ENCODE measurements at places on chromosomes 7 and 10. TPM values are rescaled to one million over a fixed set of nuclear protein-coding genes. Genes with fewer than 3 reads are reported as not detected.

Gene RSU1
- 92.1 TPM for total RNA-seq

Gene OR9A2
- not detected for total RNA-seq

Gene OR2A1
- not detected for total RNA-seq

Gene PNLIPRP3
- not detected for total RNA-seq

Gene FAM25C
- not detected for total RNA-seq

Gene CFAP43
- total RNA-seq = not detected

Gene KCNMA1
- 0.19 TPM for total RNA-seq

Gene GDF2
- not detected for total RNA-seq

Gene TAS2R41
- total RNA-seq = not detected

Measured in vein endothelial cell (primary cell).